ENCODE measurements at places on chromosomes 7 and 10.

- no peak for DNase-seq
These were observed 2.0 kb downstream of the OAT start for GRCh38 chr10:124416733-124417132.

GRCh38 chr10:88244781-88245625 is 338.1 kb downstream of the RNLS start:
- no peak for DNase-seq

DNA sequence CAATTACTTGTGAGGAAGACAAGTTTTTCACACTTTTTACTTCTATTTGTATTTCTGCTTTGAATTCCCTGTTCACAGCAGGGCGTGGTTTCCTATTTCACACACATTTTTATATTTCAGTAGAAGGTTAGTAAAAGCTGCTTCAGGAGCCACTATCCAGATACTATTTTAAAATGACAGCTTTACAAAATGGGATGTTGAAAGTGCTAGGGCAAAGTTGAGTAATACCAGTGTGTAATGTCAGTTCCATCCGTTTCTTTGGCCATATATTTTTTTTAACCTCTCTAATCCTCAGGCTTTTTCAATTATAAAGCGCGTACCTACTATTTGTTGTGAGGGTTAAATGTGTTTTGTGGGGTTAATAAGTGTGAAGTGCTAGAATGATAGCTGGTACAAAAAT is 276.6 kb downstream of the GPR158 start:
- DNase-seq = no peak

GRCh38 chr10:50244201-50244600 is 7.1 kb downstream of the ASAH2 start:
- no peak for DNase-seq

DNA sequence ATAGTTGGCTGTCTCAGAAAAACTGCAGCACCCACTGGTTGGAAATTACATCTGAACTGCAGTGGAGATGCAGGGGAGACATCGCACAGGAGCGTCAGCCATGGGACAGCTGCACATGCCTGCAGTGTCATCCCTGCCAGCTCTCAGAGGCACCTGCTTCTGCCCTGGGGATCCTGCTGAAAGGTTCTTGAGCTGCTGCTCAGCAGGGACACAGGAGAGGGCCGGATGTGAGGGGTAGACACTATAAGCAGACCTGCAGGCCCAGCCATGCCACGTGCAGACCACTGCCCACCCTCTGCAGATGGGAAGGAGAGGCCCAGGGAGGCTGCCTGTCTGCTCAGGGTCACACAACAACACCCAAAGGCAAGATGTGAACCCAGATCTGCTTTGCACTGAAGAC is 601.4 kb downstream of the DNAJB6 start:
- DNase-seq = no peak

- DNase-seq = no peak
These were observed 261.5 kb upstream of the NPSR1 start for GRCh38 chr7:34396437-34397064.

DNA sequence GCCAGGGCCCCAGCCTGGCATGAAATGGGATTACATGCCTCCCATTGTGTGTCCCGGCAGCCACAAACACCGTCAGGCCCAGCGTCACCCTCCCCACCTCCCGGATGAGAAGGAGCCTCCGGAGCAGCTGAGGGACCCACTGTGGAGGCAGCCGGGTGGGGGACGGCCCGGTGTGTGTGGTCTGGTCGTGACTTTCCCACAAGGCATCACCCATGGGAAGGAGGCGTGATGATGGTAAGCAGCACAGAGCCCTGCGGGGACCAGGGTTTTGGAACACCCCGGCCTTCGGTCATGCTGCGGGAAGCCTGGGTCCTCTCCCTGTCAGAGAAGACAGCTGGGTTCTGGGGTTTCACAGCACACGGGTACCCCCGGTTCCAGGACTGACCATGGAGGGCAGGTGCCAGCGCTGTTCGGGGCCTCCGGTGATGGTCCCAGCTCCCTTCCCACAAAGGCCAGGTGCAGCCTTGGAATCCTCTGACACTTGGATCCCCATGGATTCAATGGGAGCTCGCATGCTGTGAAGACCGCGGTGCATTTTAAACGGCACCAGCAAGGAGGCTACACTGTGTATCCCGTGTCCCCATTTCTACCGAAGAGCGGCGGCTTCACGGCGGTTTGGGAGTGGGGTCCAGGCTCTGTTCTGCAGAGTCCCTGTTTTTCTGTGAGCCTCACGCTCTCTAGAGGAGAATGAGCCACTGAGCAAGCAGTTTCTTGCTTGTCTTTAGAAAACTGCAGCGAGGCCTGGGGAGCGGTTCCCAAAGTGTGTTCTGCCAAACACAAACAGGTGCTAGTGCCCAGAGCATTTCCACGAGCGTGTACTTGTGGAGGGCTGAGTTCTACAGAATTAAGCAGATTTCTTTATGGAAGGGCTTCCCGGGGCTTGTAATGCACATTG is 336.0 kb downstream of the ADARB2 start:
- DNase-seq = no peak

DNA sequence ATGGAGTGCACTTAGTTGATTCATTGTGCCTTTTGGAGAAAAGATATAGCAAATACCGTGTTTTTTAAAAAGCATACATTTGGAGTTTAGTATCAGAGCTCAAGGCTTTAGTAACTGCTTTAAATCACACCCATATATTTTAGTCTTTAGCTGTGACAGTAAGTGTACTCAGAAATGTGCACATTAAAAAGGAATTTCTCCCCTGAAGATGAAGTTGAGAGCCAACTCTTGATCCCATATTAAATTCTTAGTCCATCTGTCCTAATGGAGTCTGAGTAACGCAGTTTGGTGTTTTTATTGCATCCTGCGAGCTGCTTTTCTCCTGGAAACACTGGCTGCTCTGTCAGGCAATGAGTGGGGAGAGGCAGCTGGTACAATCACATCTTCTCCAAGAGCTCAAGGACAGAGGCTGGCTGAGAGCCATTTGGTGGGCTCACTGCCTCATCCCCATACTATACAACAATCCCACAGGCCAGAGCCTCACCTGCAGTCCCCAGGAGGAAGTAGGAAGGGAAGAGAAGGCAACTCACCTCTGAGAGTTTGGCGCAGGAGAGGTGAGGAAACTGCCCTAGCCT is 473.6 kb upstream of the C7orf33 start:
- DNase-seq = no peak

DNA sequence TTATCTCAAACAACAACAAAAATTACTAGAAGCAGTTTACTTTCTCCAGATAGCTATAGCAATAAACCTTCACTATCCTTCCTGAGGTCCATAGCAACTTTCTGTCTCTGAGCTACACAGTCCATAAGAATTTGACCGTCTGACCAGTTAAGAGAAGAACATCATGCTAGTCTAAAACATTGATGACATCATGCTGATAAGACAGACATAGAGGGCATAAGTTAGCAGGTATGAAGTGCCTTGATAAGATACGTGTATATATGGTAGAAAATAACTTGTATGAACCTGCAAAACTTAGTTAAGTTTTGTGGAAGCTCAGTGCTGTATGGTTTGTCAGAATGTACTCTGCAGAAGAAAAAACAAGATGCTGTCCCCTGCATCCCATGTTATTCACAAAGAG is 353.0 kb downstream of the GRID1 start:
- DNase-seq = no peak

- DNase-seq = no peak
These were observed 1361.7 kb downstream of the XPNPEP1 start for GRCh38 chr10:108561649-108562048.

DNA sequence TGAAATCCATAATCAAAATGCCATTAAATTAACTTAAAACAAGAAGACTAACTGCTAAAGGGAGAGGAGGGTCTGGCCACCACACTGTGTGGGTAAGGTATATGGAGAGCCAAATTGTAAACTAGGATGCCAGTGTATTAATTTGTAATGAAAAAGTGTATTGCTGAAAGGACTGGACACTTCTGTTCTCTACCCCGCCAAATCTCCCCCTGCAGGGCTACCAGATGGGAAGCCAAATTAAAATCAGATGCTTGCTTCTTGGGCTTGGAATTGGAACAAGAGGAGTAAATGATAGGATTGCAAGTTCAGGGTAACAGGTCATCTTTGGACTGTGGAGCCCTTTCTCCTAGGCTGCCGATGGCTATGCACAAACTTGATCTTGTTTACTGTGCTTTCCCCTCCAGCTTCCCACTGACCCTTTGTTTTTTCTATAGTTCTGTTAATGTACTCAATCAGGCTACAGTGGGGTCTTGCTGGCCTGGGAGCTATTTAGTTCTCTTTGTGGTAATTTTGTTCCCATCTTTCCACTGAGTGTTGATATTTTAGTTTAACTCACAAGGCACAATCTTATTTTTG is 932.1 kb upstream of the C7orf33 start:
- DNase-seq = no peak

- DNase-seq = no peak
These were observed 1.9 kb downstream of the PON1 start for GRCh38 chr7:95322396-95322795.

- DNase-seq = no peak
These were observed 11.5 kb upstream of the TCERG1L start for GRCh38 chr10:131323025-131323424.

- no peak for DNase-seq
These were observed 198.0 kb downstream of the CAMK1D start for GRCh38 chr10:12547301-12547771.

- DNase-seq = no peak
These were observed 21.0 kb upstream of the DDX21 start for GRCh38 chr10:68934994-68935393.

DNA sequence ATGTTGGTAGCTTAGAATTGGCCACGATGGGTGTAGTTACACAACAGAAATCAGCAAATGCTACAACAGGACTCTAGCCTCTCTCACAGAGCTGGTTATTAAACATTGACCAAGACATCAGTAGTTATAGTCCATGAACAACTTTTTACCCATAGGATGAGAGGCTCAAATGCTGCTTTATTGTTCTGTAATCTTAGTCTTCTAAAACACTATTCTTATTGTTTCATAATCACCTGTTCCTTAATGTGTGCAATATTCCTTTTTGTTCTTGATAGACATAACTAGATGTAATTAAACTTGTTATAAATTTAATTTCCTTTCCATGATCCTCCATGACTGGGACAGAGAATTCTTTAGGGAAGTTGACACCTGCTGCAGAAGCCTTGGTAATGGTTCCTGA is 356.9 kb downstream of the EXOC4 start:
- DNase-seq = no peak

DNA sequence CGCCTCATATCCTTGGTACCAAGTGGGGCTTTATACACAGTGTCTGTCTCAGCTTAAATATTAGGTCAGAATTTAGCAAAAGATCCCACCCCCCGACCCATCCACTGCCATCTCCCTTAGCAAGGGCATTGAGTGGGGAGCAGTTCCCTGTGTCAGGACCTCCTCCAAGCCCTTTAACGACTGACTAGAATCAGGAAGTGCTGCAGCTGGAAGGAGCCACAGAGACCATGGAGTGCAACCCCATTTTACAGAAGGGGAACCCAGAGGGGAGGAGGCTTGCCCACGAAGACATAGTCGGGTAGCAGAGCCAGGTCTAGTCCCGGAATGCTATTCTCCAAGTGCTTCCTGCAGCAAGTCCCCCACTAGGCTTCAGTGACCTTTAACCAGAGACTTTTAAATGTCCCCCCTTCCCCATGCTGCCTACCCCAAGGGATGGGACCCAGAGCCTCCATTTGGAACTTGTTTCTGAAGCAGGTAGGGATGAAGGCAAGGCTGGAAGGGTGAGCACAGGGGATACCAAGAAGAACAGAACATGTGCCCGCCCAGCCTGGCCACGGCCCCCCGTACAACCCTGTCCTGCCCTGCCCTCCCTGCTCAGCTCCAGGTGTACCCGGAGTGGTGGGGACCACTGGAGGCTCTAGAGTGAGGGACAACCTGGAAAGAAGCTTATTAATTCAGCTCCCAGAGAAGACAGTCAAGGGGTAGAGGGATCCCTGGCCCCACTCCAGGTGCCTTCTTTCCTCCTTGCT is 41.3 kb downstream of the C10orf105 start:
- no peak for DNase-seq

GRCh38 chr7:46852795-46853194 is 729.1 kb downstream of the TNS3 start:
- no peak for DNase-seq

DNA sequence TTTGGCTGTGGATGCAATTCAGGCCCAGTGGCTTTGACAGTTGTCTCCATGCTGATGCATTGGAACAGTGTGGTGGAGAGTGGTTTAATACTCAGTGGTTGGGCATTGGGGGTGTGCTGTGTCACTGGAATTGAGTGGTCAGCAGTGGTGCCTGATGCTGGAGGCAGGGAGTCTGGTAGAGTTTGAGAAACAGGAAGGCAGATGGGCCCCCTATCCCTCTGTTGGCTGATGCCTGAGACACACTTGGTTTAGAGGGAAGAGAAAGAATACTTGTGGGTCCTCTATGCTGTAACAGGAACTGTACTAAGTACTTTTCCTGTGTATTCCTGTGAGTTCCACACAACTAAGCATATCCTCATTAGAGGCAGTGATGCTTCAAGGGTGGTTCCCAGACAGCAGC is 55.4 kb downstream of the EEPD1 start:
- DNase-seq = no peak

GRCh38 chr10:3622427-3622826 is 162.6 kb downstream of the KLF6 start:
- no peak for DNase-seq

GRCh38 chr10:47147186-47147585 is 152.8 kb upstream of the GDF10 start:
- no peak for DNase-seq

DNA sequence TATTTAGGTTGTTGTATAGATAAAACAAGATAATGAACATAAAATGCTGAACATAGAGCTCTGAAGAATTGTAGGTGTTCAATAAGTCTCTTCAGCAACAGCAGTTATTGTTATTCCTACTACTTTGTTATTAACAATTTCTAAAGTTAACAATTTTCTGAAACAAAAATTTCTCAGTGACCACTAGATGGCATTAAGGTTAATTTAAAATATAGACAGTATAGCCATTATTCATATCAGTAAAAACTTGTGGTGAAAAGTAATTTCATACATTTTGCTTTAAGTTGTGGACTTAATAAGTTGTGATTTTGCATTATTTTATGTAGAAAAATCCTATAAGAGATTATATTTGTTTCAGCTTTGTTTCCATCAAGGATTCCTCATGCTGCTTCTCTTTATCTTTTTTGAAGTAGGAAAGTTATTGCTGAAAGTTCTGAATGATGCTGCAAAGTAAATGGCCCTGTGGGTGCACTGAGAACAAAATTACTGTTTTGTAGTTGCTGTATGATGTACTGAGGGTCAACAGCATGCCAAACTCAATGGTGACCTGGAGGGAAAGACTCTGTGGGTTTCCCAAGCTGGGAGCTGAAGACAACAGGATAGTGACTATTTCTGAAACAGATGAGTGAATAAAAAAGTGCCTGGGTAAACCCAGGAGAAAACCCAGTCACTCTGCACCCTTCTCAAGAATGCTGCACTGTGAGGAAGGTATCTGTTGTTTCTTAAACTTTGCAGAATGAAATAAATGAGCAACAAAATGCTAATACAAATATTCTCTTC is 253.6 kb downstream of the KIF20B start:
- DNase-seq = no peak

GRCh38 chr10:1454428-1454827 is 282.9 kb downstream of the ADARB2 start:
- no peak for DNase-seq

DNA sequence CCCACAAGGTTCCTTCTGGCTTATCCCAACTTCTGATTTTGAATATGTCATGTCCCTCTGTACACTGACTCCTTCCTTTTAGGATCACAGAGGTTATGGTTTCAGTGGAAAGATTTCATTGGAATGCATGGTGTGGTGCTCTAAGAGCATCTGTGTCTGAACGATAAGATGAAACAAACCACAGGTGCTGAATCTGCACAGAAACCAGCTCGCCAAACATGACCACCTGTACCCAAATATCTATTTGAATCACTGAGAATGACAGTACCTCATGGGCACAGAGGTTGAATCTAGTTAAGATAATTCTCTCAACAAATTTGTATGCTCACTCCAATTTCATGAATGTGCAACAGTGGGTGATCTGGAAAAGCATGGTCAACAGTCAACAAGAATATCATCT is 105.3 kb downstream of the DGKI start:
- DNase-seq = no peak
